Panc1 (cell line): ENCODE measurements at places on chromosomes 12 and 14.
A peak's percentile ranks its signal among the peaks of the same experiment; 100 is the strongest.

DNA sequence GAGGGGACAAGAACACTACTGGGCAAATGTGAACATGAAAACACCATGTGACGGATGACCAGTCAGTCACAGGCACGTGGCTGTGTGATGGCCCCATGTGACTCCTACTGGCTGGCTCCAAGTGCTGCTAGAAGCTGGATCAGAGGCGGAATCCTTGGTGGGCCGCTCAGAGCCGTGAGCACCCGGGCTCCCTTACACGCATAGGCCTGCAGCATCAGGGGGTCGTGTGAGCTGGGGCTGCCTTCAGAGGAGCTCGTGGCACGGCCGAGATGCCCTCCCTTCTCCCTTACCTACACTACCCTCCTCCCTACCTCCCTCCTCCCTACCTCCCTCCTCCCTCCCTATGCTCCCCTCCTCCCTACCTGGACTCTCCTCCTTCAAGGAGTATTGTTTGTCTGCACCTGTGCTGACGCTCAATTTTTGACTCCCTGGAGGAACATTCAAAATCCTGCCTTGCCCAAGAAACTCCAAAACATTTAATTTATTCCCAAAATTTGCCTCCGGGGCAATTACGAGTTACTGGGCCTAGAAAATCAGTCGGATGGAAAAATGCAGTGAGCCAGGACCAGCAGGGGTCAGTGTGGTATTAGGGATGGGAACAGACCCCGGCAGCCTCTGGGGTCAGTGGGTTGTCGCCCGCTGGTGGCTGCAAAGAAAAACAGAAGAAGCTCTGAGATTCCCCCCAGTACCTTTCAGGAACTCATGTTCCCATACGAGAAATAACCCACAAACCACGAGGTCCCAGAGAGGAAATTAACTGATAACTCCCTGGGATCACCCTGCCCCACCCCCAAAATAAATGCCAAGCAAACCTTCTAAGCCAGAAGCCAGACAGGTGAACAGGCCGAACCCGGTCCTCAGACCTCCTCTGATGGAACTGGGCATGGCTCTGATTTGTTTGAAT, 61.3 kb downstream of the C14orf132 start:
- DNase-seq, result peak; percentile 28

DNA sequence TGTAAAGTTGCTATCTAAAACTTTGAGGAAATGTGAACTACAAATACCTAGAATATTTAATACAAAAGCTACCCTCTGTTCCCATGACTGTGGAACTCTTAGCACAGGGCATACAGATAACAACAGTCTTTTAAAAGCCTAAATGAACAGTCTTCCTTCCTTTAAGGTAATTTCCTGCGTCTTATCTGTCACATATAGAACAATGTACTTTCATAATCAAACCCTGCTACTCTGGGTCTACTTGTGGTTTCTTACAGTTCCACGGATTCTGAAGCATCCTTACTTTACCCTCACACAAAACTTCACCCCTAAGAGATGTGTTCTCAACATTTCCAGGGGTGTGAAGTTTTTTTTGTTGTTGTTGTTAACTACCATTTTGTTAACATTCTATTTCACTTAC, 5.1 kb downstream of the PKP2 start:
- DNase-seq, result no peak

DNA sequence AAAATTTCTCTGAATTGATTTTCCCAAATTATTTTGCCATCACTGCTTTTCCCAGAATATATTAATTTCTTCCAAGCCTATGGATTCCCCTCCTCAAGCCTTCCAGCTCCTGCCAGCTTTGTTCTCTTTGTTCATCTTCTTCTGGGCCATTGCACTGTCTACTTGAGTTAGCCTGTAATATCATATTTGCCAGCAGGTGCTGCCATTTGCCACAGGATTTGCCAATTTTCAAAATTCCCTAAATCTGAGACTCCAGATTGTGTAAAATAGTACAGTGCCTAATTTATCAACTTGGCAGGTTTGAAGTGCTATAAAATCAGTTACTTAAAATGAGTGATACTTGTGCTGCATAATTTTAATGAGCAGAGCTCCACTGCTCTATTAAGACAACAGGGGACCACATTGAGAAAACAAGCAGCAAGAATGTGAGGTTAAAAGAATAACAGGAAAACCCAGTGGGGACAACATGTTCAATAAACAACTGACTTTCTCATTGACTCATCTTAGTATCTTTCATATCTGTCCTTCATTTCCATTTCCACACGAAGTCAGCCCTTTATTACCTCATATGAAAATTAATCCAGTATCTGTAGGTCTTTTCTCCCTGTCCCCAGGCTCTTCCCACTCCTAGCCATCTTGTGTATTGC, 84.6 kb upstream of the CCDC196 start:
- DNase-seq, result no peak

- DNase-seq, result no peak
Measured at GRCh38 chr14:36718216-36718615, 56.6 kb downstream of the PAX9 start.

DNA sequence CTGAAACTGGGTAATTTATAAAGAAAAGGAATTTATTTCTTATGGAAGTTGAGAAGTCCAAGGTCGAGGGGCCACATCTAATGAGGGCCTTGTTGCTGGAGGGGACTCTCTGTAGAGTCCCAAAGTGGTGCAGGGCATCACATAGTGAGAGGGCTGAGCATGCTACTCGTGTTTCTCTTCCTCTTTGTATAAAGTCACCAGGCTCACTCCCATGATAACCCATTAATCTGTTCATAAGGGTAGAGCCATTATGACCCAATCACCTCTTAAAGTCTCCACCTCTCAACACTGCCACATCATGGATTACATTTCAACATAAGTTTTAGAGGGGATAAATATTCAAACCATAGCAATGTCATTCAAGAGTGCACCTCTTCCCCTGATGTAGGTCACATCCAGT, 79.1 kb upstream of the ATP2B1 start:
- no peak for DNase-seq

- no peak for DNase-seq
Measured at GRCh38 chr12:58773986-58774385, 146.3 kb downstream of the LRIG3 start.

GRCh38 chr12:114992443-114992842, 308.5 kb upstream of the TBX3 start:
- DNase-seq, result no peak

GRCh38 chr12:114692186-114693058, 8.4 kb upstream of the TBX3 start:
- DNase-seq, result no peak

DNA sequence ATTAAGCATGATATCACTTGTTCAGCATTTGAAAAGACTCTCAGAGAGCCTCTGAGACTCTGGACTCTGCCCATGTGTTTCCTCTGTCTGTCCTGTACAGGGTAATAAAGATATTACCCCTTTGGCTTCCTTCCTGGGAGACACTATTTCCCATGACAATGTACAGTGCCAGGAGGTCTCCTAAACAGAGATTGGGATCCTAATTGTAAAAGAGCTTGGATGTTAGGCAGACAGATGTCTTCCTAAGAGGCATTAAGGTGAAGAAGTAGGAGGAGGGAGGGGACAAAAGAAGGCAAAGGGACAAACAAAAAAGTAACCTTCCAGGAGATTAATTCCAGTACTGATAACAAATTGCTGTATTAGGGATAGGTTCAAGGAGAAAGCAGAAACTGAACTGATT, 45.5 kb upstream of the NAV3 start:
- DNase-seq, result no peak

DNA sequence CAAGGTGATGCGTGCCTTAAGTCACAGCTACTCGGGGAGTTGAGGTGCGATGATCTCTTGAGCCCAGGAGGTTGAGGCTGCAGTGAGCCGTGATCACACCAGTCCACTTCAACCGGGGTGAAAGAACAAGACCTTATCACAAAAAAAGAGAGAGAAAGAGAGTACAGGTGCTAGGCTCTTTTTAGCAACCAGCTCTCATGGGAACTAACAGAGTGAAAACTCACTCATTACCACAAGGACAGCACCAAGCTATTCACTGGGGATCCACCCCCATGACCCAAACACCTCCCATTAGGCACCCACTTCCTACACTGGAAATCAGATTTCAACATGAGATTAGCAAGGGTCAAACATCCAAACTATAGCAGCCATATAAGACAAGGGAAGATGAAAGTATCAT, 164.2 kb downstream of the NDUFA12 start:
- no peak for DNase-seq

GRCh38 chr12:132707241-132707640, 3.4 kb upstream of the PGAM5 start:
- DNase-seq, result no peak

GRCh38 chr12:48021485-48022179, 17.4 kb upstream of the COL2A1 start:
- DNase-seq, result no peak

GRCh38 chr14:51988221-51988620, 1.1 kb upstream of the RTRAF start:
- DNase-seq, result no peak

- DNase-seq, result no peak
Measured at GRCh38 chr12:100716945-100717732, 77.4 kb upstream of the ANO4 start.

DNA sequence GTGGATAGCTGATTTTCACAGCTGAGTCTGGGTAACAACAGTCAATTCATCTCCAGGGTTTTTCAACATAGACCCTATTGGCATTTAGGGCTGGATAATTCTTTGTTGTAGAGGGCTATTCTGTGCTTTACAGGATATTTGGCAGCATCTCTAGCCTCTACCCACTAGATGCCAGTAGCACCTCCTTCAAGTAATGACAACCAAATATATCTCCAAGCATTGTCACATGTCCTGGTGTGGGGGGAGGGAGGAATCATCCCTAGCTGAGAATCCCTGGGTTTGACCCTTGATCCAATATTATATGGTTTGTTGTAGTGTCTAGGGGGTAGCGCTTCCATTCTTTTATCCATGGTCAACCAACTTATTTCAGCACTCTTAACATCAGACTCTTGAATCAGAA, 157.2 kb downstream of the ANO4 start:
- DNase-seq, result no peak

DNA sequence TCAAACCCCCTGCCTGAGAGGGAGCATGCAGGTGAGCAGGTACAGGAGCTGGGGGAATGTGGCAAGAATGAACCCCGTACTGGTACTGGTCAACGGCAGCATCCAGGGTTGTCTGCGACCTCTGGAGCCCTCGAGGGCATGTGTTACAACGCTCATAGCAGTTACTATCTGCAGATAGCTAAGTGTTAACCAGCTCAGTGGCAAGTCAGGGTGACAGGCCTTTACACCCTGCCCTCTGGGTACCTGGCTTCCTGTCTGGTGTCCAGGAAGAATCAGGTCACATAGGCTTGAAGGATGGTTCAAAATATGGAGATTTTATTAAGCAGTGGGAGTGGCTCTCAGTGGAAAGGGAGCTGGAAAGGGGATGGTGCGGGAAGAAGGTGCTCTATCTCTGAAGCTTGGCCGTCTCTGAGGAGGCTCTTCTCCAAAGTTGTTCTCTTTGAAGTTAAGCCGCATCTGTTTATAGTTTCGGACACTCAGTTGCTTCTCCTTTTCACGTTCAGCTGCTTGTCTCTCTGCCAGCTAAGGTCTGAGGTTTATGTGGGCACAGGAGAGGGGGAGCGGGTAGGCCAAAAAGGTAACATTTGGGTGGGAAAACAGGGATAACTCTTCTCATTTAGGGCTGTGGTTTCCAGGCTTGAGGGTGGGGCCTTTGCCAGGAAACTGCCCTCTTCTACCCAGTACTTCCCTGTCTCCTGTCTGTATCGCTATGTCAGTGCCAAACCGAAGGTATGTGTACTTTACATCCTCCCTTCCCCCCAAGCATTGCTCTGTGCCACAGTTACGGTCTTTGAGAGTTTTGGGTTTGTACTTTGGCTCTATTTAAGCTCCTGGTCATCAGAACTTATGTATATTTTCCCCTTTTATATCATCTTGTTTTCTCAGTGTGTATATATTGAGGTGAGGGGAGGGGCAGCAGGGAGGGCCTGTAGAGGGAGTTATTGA, 305.8 kb downstream of the RGS6 start:
- DNase-seq, result no peak

- no peak for DNase-seq
Measured at GRCh38 chr12:55072083-55072482, 52.3 kb downstream of the NEUROD4 start.

- no peak for DNase-seq
Measured at GRCh38 chr12:48307269-48307668, 43.5 kb downstream of the ZNF641 start.

GRCh38 chr12:116046039-116046438, 231.5 kb downstream of the MED13L start:
- DNase-seq, result no peak

DNA sequence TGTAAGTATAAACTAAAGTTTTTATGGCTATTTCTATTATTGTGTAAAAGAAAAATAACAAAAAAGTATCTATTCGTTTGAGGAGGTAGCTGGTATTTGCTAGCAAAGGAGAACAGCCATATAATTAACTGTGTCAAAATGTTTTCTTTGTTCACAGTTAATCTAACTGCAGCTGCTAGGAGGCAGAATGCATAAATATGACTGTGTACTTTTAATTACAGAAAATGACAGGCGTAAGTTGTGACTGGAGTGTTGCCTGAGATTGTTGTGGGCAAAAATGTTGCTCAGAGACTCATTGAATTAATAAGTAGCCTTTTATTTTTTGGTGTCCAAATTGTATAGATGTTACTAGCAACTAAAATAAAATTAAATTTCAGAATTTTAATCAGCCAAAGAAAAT, 33.5 kb downstream of the PTPRO start:
- DNase-seq, result no peak

GRCh38 chr14:68951035-68951797, 27.9 kb downstream of the ACTN1 start:
- peak; percentile 78 for DNase-seq

- DNase-seq, result no peak
Measured at GRCh38 chr12:85975716-85976115, 101.6 kb downstream of the NTS start.

- DNase-seq, result no peak
Measured at GRCh38 chr12:12447236-12447635, 90.4 kb downstream of the BORCS5 start.

DNA sequence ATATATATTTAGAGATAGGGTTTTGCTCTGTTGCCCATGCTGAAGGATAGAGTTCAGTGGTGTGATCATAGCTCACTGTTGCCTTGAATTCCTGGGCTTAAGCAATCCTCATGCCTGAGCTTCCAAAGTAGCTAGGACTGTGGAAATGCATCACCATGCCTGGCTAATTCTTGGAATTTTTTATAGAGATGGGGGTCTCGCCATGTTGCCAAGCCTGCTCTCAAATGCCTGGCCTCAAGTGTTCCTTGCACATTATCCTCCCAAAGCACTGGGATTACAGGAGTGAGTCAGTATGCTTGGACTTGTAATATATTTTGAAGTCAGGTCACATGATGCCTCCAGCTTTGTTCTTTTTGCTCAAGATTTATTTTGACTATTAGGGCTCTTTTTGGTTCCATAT, 178.0 kb downstream of the RPAP3 start:
- DNase-seq, result no peak

- no peak for DNase-seq
Measured at GRCh38 chr12:125104982-125105381, 39.7 kb downstream of the AACS start.

GRCh38 chr12:112616469-112617152, 174.9 kb upstream of the RPH3A start:
- DNase-seq, result no peak
